Left ventricle myocardium superior (tissue), 1 donor: ENCODE measurements at places on chromosomes 12 and 14.

DNA sequence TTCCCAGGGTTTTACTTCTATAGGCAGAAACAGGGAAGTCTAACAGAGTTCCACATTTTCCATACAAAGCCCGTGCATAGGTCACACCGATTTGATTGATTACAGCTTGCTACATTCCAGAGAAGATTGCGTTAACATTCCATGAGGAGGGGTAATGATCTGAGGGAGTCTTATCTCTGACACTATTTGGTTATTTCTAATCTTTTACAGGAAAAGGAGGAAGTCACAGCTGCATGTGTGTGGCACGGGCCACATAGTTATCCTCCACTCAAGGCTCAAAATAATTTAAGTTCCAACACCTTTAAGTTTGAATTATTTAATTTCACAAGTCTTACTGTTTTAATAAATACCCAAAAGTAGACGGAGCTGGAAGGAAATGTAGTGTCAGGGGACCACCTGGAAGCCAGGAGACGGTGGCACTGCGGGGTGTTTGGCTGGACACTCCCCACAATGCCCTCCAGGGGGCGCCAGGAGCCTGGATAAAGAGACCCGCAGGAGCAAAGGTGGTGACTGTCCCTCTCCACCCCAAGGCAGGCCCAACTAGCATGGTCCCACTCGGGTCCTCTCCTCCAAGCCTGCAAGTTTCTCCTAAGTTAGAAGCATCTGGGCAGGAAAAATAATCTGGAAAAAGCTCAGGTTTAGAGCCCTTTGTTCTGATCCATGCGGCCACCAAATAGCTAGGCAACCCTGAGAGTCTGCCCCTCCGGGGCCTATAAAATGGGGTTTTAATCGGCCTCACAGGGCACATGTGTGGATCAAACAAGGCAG lies 20.2 kb downstream of the KRT8 start:
- DNase-seq = peak; percentile 86

GRCh38 chr12:114700392-114701103 lies 16.6 kb upstream of the TBX3 start:
- no peak for DNase-seq

DNA sequence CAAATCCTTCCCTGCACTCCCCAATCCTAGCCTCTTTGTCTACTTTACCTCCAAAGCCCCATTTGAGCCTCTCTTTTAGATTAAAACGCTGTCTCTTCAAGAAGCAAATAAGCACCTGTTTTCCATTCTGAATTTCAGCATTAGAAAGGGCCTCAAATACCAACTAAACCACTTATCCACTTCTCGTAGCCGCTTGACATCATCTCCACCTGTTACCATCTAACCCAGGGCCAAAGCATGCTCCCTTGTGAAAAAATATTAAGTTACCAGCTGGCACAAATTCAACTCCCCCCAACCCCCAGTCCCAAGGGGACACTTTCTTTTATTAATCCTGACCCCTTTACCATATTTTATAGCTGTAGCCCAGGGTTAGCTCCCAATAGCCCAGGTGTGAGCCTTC lies 43.1 kb downstream of the GPHB5 start:
- no peak for DNase-seq

DNA sequence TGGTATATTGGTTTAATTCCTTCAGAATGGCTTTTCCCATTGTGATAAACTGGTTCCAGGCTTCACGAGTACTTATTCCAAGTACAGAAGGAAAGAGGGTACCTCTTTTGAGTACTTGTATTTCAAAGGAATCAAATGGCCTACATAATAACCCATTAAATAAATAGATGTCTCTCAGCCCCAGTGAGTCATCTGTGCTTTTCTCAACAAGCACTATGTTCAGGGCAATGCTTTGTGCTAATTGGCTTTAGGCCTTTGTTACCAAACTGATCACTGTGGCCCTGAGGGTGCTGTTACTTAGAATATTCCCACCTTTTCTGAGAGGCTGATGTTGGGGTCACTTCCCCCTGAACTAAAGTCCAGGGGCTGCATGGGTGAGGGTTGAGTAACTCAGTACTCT lies 107.1 kb downstream of the LRRK2 start:
- no peak for DNase-seq

- DNase-seq = no peak
These were observed 2.1 kb upstream of the OXA1L start for GRCh38 chr14:22764382-22764781.

GRCh38 chr12:132400011-132400641 lies 70.7 kb upstream of the GALNT9 start:
- DNase-seq = peak; percentile 19

DNA sequence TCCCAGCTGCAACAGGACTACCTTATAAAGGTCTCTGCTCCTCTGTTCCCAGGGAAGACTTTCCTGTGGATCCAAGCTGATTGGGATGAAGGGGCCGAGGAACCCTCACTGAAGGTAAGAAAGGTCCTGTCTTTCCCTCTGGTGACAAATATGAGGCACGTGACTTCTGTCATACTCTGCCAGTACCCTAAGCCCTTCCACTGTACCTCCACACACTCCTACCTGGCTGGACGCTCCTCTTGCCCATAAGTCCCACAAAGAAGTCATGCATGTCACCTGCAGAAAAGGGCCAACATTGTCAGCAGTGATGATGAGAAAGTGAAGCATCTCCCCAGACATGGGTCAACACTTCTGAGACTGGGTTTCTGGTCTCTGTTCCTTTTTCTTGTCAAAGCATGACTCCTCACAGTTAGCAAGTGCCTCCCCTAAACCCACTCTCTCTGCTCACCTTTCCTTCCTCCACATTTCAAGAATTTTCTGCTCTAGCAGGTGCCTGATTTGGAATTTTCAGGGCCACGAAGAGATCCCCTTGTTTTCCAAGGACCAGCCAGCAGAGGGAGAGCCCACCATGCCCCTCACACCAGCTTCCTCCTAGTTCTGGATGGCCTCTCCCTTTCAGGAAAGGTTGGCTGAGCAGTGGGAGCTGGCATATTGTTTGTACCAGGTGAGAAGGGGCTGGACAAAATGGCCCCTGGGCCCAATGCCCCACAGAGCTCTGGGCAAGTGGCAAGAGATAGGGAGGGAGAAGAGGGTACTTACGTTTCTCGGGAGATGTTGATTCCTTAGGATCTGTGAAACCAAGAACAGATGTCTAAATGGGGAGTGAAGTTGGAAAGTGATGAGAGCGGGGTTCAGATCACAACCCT lies 3.5 kb downstream of the TAC3 start:
- no peak for DNase-seq
